Stimulated activated CD8-positive, alpha-beta memory T cell treated with anti-CD3 and anti-CD28 coated beads, Interleukin-4, amount 100 ng/mL, for 24 hours (primary cell): ENCODE measurements at places on chromosomes 6 and 20.

GRCh38 chr6:27547157-27548075 lies 74.5 kb upstream of the ZNF184 start:
- DNase-seq = no peak

DNA sequence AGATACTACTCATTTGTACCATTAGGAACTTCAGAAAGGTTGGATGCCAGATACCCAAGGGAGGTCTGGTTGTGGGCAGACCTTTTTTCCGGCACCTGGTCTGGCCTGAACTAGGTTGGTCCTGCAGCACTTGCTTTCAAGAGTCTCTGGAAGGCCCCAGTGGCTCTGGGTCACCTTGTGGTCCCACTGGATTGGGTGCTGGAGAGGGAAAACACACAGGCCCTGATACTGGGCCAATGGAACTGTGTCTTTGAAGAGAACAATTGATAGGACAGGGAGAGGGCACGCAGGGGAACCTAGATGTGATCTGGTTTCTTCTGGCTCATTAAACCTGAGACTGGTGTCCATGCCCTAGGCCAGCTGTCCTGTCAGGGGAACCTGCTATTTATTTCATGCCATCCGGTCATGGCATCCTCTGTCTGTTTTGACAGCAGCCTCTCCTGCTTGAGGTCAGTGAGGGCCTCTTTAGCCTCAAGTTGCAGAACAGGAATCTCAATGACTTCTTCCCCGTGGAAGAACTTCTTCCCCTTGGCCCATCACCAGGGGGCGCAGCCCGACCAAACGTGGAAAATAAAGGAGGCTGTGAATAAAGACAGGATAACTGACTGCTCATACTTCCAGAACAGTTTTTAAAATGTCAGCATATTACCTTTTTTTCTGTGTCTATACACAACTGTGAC lies 25.0 kb downstream of the TAF8 start:
- peak; percentile 52 for DNase-seq

DNA sequence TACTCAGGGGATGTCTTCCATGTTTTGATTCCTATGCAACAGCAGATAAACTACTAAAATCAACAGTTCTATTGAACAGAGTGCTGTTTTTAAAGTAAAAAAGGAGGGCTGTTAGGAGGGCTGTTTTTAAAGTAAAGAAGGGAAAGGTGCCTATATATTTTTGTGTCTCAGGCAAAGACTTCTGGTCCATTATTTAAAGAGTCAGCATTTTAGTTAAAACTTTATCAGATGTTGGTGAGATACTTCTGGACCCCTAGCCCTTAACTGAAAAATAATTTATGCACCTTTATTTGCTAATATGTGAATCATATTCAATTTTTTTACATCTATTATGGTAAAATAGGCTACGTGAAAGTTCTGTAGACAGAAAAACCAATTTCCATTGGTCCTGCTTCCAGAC lies 144.8 kb downstream of the MOXD1 start:
- no peak for DNase-seq

DNA sequence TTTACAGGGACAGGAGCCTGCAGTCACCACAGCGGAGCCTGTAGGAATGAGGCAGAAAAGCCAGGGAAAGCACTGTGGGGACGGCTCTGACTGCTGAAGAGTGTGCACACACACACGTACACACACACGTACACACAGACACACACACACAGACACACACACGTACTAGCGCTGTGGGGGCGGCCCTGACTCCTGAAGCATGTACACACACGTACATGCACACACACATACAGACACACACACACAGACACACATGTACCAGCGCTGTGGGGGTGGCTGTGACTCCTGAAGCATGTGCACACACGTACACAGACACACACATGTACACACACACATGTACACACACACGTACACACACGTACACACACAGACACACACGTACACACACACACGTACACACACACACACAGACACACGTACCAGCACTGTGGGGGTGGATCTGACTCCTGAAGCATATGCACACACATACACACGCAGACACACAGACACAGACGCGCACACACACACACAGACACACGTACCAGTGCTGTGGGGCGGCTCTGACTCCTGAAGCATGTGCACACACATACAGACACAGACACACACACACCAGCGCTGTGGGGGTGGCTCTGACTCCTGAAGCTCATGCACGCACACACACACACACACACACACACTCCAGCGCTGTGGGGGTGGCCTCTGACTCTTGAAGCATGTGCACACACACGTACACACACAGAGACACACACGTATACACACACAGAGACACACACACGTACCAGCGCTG lies 127.3 kb downstream of the DLL1 start:
- no peak for DNase-seq

- no peak for DNase-seq
Measured at GRCh38 chr6:111175109-111175508, 87.8 kb downstream of the SLC16A10 start.

- no peak for DNase-seq
Measured at GRCh38 chr20:59631751-59632540, 27.6 kb downstream of the PHACTR3 start.

GRCh38 chr6:159742165-159742564 lies 14.9 kb downstream of the WTAP start:
- DNase-seq = no peak

GRCh38 chr6:162675503-162675902 lies 52.1 kb downstream of the PRKN start:
- no peak for DNase-seq

GRCh38 chr20:59258221-59258621 lies 42.2 kb upstream of the EDN3 start:
- DNase-seq = no peak

DNA sequence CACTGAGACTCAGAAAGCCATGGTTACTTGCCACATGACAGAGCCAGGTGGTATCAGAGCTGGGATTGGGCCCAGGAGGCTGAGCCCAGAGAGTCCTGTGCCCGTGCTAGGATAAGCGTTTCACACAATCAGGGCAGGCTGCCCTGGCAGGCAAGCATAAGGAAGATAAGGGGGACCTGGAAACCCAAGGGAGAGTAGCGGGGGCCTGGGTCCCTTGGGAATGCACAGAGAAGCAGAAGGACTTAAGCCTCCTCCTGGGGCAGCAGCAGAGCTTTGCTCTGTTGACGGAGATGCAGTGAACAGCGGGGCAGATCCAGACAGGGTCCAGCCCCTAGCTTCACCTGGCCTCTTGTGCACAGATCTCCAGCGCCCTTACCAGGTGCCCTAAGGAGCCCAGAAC lies 8.7 kb downstream of the TRIB3 start:
- DNase-seq = no peak

GRCh38 chr6:104682722-104683643 lies 176.7 kb downstream of the HACE1 start:
- DNase-seq = peak; percentile 40
